ENCODE measurements at places on chromosomes 2 and 18.

GRCh38 chr2:102386867-102387541, 31.4 kb downstream of the IL18R1 start:
- DNase-seq = peak; percentile 35

DNA sequence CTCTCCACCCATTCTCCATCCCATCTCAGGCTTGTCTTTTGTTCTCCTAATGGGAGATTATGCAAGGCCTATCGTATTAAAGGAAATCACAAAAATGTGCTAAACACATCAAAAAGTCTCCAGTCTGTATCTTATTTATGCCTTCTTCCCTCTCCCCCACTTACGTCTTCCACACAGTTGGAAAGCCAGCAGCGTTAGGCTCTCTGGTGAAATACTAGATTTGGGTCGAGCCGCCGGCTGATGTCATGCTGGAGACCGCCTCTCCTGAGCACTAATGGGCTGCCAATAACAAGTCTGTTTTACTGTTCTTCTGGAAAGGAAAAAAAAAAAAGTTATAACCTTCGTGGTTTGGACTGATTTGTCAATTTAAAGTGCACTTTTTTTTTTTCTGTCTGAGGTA, 182.7 kb upstream of the SIX2 start:
- no peak for DNase-seq

GRCh38 chr2:41123341-41123740, 671.5 kb upstream of the SLC8A1 start:
- no peak for DNase-seq

GRCh38 chr2:100285691-100286090, 36.6 kb downstream of the LONRF2 start:
- no peak for DNase-seq

DNA sequence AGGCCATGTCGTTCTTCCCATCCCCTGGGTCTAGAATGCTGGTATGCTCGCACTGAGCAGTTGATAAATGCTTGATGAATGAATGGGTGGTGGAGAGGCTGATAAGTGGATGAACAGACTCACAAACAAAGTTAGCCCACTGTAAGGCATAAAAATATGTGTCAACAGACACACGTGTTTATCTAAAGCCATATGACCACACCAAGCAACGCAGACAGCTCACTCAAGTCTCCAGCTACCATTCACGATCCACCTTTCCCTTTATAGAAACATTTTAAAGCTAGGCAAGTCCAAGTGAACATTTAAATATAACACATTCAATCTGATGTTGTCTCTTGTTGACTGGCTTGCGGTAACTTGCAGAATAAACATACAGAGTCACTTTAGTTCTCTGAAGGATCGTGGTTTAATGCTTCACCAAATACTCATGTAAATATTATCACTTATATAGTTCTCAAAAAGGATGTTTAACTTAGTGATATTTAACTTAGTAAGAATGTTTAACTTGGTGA, 105.5 kb downstream of the NOL10 start:
- DNase-seq = no peak

DNA sequence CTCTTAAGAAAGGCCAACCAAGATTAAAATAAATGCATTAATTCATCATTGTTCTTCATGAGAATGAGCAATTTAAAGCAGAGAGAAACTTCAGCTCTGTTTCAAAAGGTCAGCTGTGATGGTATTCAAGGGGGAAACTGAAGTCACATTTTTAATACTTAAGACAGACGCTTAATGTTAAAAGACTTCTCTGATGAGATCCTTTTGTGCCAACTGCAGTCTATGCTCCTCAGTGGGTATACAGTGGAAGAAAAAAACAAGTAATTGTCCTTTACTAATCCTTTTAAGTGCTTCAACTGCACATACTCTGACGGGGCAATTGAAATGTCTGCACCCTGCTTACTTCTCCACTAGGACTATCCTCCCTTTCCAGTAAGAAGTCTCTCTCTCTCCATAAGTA, 309.7 kb downstream of the GULP1 start:
- no peak for DNase-seq

DNA sequence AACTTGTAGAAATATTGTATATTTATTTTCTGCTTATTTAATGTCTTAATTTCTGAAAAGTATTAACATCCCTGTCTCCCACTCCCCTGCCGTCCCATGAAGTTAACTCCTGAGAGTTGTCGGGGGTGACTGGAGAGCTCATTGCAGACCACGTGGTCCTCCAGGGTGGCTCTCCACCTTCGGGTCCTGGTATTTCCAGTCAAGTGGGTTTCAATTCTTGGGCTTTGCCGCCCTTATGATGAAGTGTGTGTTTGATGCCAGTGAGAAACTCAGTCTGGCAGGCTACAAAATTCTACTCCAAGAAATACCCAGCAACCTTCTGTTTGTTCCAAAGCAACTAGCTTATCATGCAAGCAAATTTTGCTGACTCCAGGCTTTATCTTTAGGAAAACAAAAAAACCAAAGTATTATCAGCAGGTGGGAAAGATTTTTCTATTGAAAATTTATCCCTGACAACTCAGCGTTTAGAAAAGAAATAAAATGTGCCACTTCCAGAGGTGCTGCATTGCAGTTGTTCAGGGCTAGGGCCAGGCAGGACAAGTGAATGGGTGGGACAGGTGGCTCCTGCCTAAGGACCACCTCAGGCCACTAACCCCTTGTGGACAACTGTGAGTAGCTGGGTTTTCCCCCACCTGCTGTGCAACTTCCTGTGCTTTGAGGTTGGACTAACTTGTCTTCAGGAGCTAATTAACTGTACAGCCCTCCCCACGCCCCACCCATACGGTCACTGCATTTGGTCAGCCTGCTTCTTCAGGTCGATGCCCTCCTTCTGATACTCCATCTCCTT, 46.6 kb downstream of the BCL2L11 start:
- peak; percentile 34 for DNase-seq

- no peak for DNase-seq
These were observed 1.7 kb upstream of the PKDCC start for GRCh38 chr2:42045848-42046748.

DNA sequence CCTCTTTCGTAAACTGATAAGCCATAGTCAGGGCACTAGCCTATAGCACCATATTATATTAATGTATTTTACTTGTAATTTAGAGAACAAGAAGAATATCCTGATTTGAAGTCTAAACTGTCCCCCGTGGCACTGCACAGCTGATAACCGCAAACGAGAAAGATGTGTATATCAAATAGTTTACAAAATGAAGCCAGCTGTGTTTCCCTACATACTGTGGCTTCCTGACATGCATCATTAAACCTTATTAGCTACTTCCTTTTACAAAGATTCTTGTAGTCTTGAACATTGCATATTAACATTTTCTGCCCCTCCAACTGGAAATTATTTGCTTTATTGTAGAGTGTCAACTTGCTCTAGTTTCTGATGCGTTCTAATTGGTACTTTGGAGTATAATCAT, 153.5 kb upstream of the NFATC1 start:
- DNase-seq = no peak

- no peak for DNase-seq
These were observed 1403.6 kb downstream of the SUCLG1 start for GRCh38 chr2:83055376-83056010.

DNA sequence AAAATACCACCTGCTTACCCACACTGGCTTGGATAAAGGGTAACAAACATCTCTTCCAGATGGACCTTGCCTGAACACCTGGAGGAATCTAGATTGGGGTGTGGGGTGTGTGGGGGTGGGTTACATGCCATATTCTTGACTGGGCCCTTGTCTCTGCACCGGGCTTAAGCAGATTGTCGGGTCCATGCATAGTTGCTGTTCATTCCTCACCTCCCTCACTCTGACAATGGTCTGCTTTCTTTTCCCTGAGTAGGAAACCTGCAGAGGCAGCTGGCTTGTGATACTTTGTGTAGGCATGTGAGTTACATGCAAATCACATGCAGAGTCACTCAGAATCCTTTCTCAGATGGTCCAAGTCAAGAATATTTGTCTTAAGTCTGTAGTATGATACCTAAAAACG, 112.8 kb upstream of the GLS start:
- no peak for DNase-seq

- no peak for DNase-seq
These were observed 498.5 kb downstream of the DPP10 start for GRCh38 chr2:114940785-114941458.

- no peak for DNase-seq
These were observed 713.6 kb downstream of the TDRD15 start for GRCh38 chr2:21837168-21837960.

GRCh38 chr2:197209246-197209645, 101.3 kb downstream of the ANKRD44 start:
- no peak for DNase-seq

- no peak for DNase-seq
These were observed 380.5 kb downstream of the DSEL start for GRCh38 chr18:67135981-67136380.

DNA sequence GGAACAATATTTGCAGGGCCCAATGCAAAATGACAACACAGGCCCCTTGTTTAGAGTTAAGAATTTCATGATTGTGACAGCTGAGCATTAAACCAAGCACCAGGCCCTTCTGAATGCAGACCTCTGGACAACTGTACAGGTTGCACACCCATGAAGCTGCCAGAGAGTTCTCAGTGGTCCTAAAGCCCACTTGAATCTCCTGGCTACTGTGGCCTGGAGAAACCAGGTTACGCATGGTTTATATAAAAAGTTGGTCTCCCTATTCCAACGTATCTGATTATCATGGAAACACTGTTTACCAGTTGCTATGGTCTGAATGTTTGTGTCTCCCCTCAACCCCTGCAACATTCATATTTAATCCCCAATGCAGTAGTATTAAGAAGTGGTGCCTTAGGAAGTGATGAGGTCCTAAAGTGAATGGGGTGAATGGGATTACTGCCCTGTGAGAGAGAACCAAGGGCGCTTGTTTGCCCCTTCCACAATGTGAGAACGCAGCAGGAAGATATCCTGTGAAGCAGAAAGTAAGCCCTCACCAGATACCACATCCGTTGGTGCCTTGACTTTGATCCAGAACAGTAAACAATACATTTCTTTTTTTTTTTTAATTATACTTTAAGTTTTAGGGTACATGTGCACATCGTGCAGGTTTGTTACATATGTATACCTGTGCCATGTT, 48.0 kb upstream of the ANXA4 start:
- DNase-seq = no peak

- DNase-seq = no peak
These were observed 49.7 kb downstream of the CYRIA start for GRCh38 chr2:16615687-16616615.

- no peak for DNase-seq
These were observed 1723.5 kb upstream of the LRRTM1 start for GRCh38 chr2:82027921-82028615.

GRCh38 chr2:3312576-3313345, 64.9 kb downstream of the EIPR1 start:
- DNase-seq = no peak

DNA sequence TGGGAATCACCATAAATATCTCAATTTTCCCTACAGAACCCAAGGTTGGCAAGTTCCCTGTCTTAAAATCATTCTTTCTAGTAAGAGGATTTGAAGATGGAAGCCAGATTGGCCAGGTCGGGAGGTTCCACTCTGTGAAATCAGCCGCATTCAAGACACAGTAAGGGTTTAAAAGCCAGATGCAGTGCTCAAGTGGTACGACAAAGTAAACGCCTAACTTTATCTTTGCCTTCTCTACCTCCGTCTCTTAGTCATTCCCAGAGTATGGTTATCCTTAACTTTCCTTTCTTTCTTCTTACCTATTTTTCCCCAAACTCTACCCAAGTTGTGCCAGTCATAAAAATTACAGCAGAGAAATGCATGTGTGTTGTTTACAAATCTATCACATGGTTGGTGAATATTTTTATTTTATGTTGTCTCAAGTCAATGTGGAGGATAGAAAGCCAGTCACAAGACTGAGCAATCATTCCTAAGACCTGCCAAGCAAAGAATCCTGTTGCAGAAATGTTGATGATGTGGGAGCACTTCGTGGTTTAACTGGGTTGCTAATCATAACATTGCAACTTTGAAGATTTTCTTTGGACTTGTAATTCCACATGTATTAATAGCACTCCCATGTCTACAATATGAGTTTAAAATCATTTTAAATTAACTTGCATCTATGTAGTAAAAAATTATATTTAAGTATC, 62.6 kb downstream of the SLC40A1 start:
- no peak for DNase-seq

DNA sequence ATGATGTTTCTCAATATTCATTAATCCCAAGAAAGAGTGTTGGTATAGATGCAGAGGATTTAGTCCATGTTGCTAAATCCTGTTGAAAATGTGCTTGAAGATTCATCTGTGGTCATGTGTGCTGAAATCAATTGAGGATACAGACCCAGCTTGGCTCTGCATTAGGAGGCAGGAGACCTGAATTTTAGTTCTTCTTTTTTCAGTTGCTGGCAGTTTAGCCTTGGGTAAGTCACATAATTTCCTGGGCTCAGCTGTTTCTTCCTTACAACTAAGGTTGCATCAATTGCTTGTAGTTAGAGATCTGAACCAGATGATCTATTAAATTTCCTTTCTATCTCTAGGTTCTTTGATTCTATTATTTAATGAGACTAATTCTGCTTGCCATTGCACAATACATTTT, 54.4 kb downstream of the SETBP1 start:
- DNase-seq = no peak

GRCh38 chr18:37577051-37577611, 11.5 kb upstream of the CELF4 start:
- no peak for DNase-seq

- no peak for DNase-seq
These were observed 44.6 kb upstream of the LPIN2 start for GRCh38 chr18:3057526-3057925.

GRCh38 chr18:50320719-50321118, 33.2 kb upstream of the CXXC1 start:
- no peak for DNase-seq

DNA sequence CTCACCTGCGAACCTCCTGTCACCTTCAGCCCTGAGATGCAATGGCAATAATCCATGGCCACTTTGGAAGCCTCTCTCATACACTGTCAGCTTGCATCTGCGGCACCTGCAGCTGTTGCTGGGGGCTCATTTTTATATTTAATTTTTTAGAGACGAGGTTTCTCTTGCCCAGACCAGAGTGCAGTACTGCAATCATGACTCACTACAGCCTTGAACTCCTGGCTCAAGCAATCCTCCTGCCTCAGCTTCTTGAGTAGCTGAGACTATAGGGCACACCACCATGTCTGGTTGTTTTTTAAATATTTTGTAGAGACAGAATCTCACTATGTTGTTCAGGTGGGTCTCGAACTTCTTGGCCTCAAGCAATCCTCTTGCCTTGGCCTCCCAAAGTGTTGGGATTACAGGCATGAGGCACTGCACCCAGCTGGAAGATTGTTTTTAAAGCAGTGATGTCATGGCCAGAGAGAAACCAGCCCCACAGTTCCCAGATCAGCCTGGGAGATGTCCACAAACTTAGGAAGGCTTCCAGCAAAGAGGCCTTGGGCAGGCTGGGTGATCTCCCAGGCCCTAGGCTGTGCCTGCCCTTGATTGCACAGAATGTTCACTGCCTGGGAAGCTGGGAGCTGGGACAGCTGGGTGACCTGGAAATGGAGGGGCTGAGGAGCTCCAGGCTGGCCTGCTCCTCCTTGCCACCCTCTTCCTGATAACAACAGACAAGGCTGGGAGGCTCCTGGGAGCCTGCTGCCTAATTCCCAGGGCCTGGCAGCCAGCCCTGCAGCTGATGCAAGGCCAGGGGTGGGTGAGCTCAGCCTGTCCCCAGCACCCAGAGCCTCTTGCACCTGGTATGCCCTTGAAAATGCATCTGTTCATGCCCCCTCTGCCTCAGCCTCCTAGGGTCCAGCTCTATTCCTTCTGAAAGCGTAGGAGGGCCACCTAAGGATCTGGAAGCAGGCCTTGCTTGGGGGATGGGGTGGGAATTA, 27.1 kb downstream of the SH2D6 start:
- no peak for DNase-seq

- DNase-seq = no peak
These were observed 23.0 kb downstream of the CDC42EP3 start for GRCh38 chr2:37648331-37649011.

Measured in GM20000 (cell line).